ENCODE measurements at places on chromosomes 1 and 21. TPM values are rescaled to one million over a fixed set of nuclear protein-coding genes. Genes with fewer than 3 reads are reported as not detected.

The BECN2 gene
- total RNA-seq, result not detected

- DNase-seq, result peak; percentile 35
These were observed 89.2 kb downstream of the PLXNA2 start for GRCh38 chr1:208154679-208155642.

The SYT11 gene
- total RNA-seq, result 0.54 TPM

DNA sequence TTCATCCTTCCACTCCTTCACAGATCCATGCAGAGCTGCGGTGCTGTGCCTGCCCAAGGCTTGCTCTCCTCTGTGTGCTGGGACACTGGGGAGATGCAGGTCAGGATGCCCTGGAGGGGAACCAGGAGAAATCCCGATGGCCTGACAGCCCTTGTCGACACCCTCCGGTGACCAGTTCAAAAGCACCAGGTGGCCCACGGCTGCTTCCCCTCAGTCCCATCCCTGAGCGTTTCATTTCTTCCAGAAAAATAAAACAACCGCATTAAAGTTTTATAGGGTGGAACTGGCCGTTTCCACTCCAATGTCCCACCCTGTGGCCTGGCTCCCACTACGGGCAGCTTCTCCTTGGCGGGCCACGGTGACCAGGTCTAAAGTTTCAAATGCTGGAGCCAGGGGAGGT lies 48.3 kb downstream of the SLC66A1 start:
- DNase-seq, result no peak

DNA sequence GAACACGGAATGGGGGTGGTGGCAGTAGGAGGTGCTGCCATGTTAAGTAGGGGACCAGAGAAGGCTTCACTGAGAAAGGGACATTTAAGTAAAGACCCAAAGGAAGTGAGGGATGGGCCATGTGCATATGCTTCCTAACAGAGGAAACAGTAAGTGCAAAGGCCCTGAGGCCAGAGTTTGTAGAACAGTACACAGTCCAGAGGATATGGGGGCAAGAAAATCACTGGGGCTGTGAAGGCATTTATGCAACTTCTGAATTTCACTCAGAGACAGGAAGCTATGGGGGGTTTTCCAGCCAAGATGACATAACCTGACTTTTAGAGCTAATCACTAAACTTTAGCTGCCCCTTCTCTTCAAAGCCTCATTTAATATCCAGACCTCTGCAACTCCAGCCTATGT lies 202.5 kb upstream of the EDN2 start:
- DNase-seq, result no peak

- no peak for DNase-seq
These were observed 64.6 kb downstream of the RUNX1 start for GRCh38 chr21:34984356-34985058.

DNA sequence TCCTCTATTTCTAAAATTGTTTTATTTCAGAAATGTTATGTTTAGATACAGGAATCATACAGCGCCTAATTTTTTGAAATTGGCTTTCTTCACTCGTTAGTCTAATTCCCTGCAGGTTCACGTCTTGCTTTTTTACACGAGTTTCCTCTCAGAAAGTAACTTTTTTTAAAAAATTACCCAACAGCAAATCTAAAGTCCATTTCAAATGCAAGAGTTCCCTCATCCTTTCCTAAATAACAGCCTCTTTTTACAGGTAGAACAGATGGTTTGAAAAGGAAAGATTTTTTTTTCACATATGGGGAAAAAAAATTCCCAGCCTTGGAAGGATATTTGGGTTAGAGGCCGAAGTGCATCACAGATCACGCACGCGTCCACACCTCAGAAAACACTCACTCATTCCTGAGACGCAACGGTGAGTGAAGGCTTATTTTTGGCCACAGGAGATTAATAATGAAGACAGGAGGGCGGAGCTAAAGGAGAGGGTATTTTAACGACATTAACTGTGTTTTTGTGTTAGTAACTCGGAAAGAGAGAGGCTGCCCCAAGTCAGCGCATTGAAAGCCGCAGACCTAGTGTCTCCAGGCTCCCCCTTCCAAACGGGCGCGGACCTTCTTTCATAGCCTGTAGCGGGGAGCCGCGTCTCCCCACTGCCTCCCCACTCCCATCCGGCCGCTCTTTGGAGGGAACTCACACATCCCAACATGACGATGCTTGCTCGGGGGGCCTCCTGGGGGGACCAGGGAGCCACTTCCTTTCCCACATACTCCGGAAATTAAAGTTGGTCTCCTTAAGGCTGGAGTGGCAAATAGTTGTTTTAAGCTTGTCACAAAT lies 969 bp upstream of the RIPK4 start:
- DNase-seq, result peak; percentile 62

GRCh38 chr1:99784143-99784542 lies 17.7 kb upstream of the FRRS1 start:
- DNase-seq, result no peak

- no peak for DNase-seq
These were observed 53.1 kb downstream of the S100B start for GRCh38 chr21:46551636-46552241.

DNA sequence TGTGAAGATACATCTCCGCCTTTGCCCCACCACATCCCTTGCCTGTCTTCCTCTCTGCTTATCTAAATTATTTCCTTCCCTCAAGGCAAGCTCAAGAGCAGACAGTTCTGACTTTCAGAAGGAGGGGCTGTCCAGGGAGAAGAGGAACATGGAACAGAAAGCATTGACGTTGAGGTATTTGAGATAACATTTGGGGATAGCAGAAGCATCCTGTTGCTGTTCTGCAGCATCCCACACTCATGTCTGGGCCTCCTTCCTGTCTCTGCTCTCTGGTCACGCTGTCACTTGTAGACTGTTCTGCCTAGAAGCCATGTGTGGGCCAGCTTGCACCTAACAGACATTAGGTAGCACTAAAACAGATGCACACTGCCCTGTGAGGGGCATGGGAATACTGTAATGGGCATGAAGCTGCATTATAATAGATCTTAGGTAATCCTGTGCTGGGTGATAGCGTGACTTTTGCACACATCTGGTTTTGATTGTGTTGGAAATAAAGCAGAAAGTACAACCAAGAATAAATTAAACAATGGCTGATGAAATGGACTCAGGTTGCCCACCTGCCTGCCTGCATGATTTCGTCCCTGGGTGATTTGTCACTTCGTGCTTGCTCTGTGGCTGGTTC lies 660 bp upstream of the RD3 start:
- DNase-seq, result no peak

The GABPA gene
- 13.6 TPM for total RNA-seq

- no peak for DNase-seq
These were observed 42.2 kb upstream of the C1orf105 start for GRCh38 chr1:172378109-172378760.

The C1orf87 gene
- not detected for total RNA-seq

The DPM3 gene
- 37.4 TPM for total RNA-seq

DNA sequence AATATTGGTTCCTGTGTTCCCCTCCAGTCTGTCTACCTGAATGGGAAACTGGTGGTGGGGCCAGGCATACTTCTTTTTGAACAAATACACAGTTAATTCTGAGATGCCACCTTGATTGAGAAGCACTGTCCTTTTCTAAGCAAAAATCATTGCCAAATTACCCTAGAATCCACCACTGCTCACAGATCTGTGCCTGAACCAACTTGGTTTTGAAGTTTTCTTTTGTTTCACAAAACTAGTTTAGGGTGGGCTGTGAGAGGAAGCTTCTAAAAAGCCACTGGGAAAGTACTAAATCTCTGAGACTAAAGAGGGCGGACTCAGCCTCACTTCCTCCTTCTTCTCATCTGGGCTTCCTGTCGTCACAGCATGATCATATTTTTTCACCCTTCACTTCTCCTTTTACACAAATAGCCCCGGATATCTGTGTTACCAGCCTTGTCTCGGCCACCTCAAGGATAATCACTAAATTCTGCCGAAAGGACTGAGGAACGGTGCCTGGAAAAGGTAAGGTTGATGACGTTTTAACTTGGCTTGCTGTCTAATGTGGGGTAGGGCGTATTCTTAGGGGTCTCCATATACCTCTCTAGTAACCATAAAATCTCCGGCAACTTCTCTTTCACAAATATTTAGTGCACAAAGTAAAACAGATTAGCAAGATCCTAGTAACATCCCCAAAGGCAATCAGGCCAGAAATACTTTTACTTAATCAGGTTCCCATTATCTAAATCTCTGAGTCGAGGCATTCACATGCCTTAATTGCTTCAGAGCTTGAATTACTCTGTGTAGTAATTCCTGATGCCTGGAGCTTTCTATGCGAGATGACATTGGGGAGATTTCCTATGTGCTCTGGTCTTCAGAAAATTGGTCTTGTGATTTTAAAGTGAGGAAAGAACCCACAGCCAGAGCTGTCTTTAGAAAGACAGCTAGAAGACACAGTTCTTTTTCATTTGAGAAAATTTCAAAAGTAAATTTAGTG lies at the start of gene CD53:
Gene CD53 (plus strand): TSS at position 404 of the 976 bp plus-strand sequence. CDS start 18,261 bp downstream, outside the sequence.
- no peak for DNase-seq

The OR10Z1 gene
- total RNA-seq, result not detected

The ATAD3C gene
- 0.51 TPM for total RNA-seq

- no peak for DNase-seq
These were observed at the start of gene CLEC20A for GRCh38 chr1:178496410-178497135. CLEC20A (minus strand) TSS chr1:178496964; CDS start chr1:178496939, 25 bp downstream.

DNA sequence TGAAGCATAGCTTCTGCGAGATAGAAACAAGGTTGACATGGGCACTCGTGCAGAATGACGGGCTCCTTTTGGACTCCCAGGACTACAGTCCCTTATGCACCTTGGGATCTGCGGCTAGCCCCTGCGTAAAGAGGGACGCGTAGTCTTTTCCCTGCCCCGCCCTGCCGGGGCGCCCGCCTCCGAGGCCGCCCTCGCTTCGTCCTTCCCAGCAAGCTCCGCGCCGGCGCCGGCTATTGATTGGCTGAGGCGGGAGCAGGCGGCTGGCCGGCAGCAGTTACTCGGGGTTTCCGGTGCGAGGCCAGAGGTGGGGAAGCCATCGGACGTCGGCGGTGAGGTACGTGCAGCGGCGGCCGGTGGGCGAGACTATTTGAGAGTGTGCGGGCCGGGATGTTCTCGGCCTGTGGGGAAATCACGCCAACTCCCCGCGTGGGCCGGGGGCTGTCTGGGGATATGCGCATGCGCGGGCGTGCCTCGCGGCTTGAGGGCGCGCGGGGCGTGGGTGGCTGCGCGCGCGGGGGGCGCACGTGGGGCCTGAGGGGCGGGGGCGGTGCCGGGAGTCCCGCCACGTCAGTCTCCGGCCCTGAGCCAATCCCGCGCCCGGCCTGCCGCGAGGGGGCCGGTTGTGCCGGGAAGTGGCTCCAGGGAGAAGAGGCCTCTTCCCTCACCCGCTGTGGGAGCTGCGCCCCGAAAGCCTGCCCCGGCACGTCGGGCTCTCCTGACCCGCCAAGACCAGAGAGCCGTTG lies at the start of gene TXLNA:
Gene TXLNA (plus strand): TSS at position 233 of the 743 bp plus-strand sequence. CDS start 671 bp downstream, outside the sequence.
- DNase-seq, result peak; percentile 62

GRCh38 chr1:29521811-29522580 lies 285.7 kb downstream of the PTPRU start:
- DNase-seq, result no peak

Measured in foreskin keratinocyte (primary cell).